ENCODE measurements at places on chromosomes 4 and X.

DNA sequence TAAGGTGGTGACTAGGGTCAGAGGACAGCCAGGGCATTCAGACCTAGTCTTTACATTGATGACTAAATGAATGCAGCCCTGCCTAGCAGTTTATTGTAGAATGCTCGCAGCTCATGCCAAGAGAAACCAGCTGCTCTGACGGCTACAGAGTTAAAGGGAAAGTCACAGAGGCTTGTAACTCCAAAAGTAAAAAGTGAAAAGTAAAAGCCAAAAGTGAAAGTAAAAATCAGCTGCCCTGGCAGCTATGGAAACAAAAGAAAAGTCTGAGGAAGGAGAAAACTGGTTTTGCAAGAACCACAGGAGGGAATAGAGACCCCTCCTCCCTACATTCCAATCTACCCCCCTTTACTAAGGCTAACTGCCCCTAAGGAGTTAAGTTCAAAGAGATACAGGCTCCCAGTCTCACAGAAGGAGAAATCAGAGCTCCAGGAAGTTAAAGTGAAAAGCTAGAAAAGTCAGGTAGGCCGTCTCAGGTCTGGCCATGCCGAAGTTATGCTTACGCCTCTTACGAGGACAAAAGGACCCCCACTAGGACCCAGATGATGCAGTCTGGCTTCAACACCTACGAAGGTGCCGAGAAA is 6.0 kb downstream of the GAGE10 start:
- peak overlapping the region; percentile 85 for H3K4me3 ChIP-seq
- peaks cover 16% of the 10 kb centered on the region for H3K4me1 ChIP-seq
- H3K27me3 ChIP-seq = peaks cover 5% of the 10 kb centered on the region
- peak; percentile 64 for DNase-seq
- peak overlapping the region; percentile 74 for H3K27ac ChIP-seq

DNA sequence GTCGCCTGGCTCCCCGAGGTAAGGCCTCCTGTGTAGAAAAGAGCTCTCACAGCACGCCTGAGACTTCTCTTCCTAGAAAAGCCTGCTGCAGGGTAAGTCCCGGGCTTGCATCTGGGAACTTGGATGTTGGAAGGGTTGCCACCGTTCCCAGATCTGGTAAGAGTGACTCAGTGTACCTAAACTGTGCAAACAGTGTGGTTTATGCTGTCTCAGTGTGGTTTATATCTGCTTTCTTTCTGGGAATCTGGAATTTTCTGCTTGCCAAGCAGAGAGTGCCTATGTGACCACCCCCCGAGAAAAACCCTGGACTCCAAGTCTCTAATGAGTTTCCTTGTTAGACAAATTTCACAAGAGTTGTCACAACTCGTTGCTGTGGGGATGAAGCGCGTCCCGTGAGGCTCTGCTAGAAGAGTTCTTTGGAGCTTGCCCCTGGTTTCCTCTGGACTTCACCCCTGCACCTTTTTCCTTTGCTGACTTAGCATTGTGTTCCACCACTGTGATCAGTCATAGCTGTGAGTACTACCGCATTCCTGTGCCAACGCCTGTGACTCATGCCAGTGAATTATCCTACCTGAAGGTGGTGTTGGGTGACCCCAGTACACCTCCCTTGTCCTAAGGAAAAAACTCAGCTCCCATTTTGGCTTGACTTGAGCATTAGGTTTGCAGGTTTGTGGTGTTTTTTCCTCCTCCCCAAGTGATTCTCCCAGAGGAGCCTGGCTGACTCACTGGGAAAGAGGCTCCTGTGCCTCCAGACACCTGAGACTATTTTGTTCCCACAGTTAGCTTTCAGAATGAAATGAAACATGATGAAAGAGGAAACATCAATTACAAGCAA is 14.5 kb downstream of the SLC2A9 start:
- no peak for DNase-seq
- no peaks in the 10 kb centered on the region for H3K36me3 ChIP-seq
- H3K27me3 ChIP-seq = no peaks in the 10 kb centered on the region
- no peak overlapping the region for H3K27ac ChIP-seq
- no peak overlapping the region for H3K4me3 ChIP-seq
- H3K4me1 ChIP-seq = peaks cover 22% of the 10 kb centered on the region

- H3K27me3 ChIP-seq = no peaks in the 10 kb centered on the region
- no peak overlapping the region for H3K27ac ChIP-seq
- H3K4me1 ChIP-seq = no peaks in the 10 kb centered on the region
- no peaks in the 10 kb centered on the region for H3K36me3 ChIP-seq
These were observed 27.2 kb downstream of the HTR2C start for GRCh38 chrX:114611018-114611619.

DNA sequence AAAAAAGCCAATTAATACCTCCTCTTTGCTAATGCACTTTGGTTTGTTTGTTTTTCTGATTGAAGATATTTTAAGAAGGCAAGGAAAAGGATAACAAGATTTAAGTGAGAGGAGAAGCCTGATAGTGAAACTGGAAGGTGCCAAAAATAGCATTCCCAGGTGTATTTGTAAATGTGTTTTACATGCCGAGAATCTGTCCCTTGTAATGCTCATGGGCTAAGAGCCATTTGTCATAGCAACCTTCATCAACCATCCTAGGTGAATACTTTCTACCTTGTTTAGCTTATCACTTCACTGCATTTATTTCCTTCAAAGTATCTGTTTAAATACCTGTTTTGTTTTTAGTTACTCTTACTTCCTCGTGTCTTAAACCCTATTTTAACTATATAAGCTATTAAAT is 127.8 kb downstream of the KCTD8 start:
- no peaks in the 10 kb centered on the region for H3K27me3 ChIP-seq
- no peak overlapping the region for H3K4me3 ChIP-seq
- H3K36me3 ChIP-seq = no peaks in the 10 kb centered on the region
- no peaks in the 10 kb centered on the region for H3K4me1 ChIP-seq
- no peak overlapping the region for H3K27ac ChIP-seq

DNA sequence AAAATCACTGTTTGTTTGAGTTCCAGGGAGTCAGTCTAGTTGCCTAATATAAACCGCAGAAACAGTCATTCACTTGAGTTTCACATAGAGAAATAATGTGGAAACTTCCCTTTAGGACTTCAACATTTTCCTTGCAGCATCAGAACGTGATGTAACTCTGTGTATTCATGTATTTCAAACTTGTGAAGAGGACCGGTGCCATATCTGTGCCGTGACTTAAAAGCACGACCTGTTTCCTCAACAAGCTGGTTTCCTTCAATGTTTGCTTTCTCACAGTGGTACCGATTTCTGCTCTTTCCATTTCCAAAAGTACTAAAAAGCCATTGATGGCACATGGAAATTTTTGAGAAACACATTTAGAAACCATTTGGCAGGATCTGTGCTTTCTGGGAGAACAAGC is 166.6 kb upstream of the RAPGEF2 start:
- H3K4me1 ChIP-seq = no peaks in the 10 kb centered on the region
- no peak overlapping the region for H3K4me3 ChIP-seq
- DNase-seq = no peak
- peaks cover 12% of the 10 kb centered on the region for H3K27me3 ChIP-seq

GRCh38 chrX:73812256-73812655 is 249.3 kb downstream of the CHIC1 start:
- no peaks in the 10 kb centered on the region for H3K27me3 ChIP-seq
- no peak overlapping the region for H3K27ac ChIP-seq
- no peak overlapping the region for H3K4me3 ChIP-seq

- no peak for DNase-seq
- H3K4me3 ChIP-seq = no peak overlapping the region
- H3K27ac ChIP-seq = no peak overlapping the region
- peaks cover 13% of the 10 kb centered on the region for H3K27me3 ChIP-seq
- no peaks in the 10 kb centered on the region for H3K4me1 ChIP-seq
These were observed 263.3 kb downstream of the SNCA start for GRCh38 chr4:89573656-89574055.

DNA sequence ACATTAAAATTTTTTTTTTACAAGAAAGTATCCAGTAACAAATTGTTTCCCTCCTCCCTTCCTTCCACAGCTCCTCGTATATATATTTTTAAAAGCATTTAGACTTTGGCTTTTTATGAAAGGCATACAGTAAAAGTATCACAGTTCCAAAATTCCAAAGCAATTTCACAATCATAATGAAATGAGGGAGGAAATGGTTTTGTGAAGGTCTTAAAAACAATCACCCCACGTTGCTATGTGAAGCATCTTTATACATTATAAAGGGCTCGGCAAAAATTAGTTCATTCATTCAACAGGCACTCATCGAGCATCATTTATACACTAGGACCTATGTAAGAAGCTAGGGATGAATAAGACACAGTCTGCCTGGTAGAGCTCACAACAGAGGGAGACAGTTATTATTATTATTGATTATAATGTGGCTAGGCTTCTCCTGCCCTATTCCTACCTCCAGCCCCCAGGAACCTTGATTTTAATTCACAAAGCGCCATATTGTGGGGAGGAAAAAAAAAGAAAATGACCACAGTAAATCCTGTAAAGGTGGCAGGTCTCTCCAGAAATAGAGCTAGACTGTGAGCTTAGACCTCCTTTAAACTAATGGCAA is 239.9 kb downstream of the MAML3 start:
- DNase-seq = no peak
- peaks cover 29% of the 10 kb centered on the region for H3K27me3 ChIP-seq
- H3K4me3 ChIP-seq = no peak overlapping the region
- no peaks in the 10 kb centered on the region for H3K36me3 ChIP-seq
- H3K4me1 ChIP-seq = no peaks in the 10 kb centered on the region
- no peak overlapping the region for H3K27ac ChIP-seq

- H3K27ac ChIP-seq = no peak overlapping the region
- H3K36me3 ChIP-seq = no peaks in the 10 kb centered on the region
- no peaks in the 10 kb centered on the region for H3K27me3 ChIP-seq
- no peak for DNase-seq
These were observed 104.0 kb downstream of the MAD2L1 start for GRCh38 chr4:119962631-119963030.

- no peak for DNase-seq
- no peaks in the 10 kb centered on the region for H3K27me3 ChIP-seq
- H3K36me3 ChIP-seq = no peaks in the 10 kb centered on the region
- H3K27ac ChIP-seq = no peak overlapping the region
- peaks cover 4% of the 10 kb centered on the region for H3K4me1 ChIP-seq
- no peak overlapping the region for H3K4me3 ChIP-seq
These were observed 160.0 kb upstream of the SPRY1 start for GRCh38 chr4:123236606-123237005.

- peaks cover 11% of the 10 kb centered on the region for H3K36me3 ChIP-seq
- DNase-seq = no peak
- peaks cover 62% of the 10 kb centered on the region for H3K4me1 ChIP-seq
- peak overlapping the region; percentile 95 for H3K4me3 ChIP-seq
- peak overlapping the region; percentile 97 for H3K27ac ChIP-seq
- no peaks in the 10 kb centered on the region for H3K27me3 ChIP-seq
These were observed 1.0 kb upstream of the DAPP1 start for GRCh38 chr4:99815597-99816011.

GRCh38 chr4:41369680-41370079 is 113.0 kb downstream of the UCHL1 start:
- H3K27me3 ChIP-seq = peaks cover 3% of the 10 kb centered on the region
- no peaks in the 10 kb centered on the region for H3K4me1 ChIP-seq
- H3K4me3 ChIP-seq = no peak overlapping the region
- no peak overlapping the region for H3K27ac ChIP-seq
- H3K36me3 ChIP-seq = no peaks in the 10 kb centered on the region
- DNase-seq = no peak

DNA sequence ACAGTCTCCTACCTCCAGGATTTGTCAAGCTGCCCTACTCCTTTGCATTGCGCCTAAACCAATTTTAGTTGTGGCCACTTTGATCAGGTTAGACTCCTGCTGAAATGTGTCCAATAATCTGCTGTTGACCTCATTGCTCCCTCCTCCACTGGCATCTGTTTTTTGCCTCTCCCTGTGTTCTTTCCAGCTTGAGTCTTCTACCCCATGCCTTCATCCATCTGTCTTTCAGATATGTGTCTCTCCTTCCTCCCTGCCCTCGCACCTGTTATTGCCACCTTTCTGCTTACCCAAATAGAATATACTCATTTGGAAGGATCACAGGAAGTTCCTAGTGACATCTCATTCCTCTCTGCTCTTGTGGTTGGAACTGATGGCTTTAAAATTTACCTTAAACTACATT is 366.6 kb upstream of the CLNK start:
- no peak overlapping the region for H3K4me3 ChIP-seq
- no peak overlapping the region for H3K27ac ChIP-seq

DNA sequence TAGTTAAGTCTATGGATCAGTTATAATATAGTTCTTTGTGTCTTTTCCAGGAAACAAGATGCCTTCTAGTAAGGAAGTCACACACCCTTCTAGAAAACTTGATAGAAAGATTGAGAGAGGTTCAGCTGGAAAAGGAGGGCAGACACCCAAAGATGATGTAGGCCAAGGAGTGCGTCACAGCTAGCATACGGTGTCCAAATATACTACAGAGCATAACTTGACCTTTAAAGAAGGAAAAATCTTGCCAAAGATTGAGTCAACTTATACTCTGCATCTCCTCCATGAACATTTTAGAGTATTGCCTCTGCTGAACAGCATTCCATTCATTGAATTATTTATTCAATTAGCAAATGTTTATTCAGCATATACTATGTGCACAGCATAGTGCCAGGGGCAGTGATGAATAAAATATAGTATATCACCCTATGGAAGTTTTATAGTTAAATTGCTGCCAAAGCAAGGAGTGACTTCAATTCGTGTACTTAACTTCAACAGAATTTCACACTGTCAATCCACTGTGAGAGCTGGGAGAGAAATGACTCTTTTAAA is 51.9 kb upstream of the SLC6A14 start:
- H3K27ac ChIP-seq = no peak overlapping the region
- DNase-seq = no peak
- H3K27me3 ChIP-seq = no peaks in the 10 kb centered on the region

- H3K27me3 ChIP-seq = no peaks in the 10 kb centered on the region
- no peaks in the 10 kb centered on the region for H3K36me3 ChIP-seq
- no peak overlapping the region for H3K4me3 ChIP-seq
- no peak for DNase-seq
- H3K27ac ChIP-seq = no peak overlapping the region
- H3K4me1 ChIP-seq = no peaks in the 10 kb centered on the region
These were observed 220.3 kb downstream of the ADAMTS3 start for GRCh38 chr4:72348701-72349100.

GRCh38 chrX:99914635-99915034 is 495.4 kb downstream of the PCDH19 start:
- no peak overlapping the region for H3K4me3 ChIP-seq
- DNase-seq = no peak
- H3K36me3 ChIP-seq = no peaks in the 10 kb centered on the region
- H3K4me1 ChIP-seq = no peaks in the 10 kb centered on the region

GRCh38 chr4:10733481-10734062 is 49.0 kb upstream of the CLNK start:
- peak overlapping the region; percentile 43 for H3K4me3 ChIP-seq
- peak overlapping the region; percentile 96 for H3K27ac ChIP-seq
- H3K4me1 ChIP-seq = peaks cover 62% of the 10 kb centered on the region
- no peak for DNase-seq
- no peaks in the 10 kb centered on the region for H3K27me3 ChIP-seq

All from activated CD4-positive, alpha-beta T cell treated with anti-CD3 and anti-CD28 coated beads, Interleukin-2, amount 10 ng/mL, durations not matched to agents 24 days and 14 days (primary cell).